Thyroid gland (tissue), 4 donors: ENCODE measurements at places on chromosomes 13 and 19.

- no peak for DNase-seq
These were observed 23.1 kb upstream of the EIF3G start for GRCh38 chr19:10142701-10143375.

DNA sequence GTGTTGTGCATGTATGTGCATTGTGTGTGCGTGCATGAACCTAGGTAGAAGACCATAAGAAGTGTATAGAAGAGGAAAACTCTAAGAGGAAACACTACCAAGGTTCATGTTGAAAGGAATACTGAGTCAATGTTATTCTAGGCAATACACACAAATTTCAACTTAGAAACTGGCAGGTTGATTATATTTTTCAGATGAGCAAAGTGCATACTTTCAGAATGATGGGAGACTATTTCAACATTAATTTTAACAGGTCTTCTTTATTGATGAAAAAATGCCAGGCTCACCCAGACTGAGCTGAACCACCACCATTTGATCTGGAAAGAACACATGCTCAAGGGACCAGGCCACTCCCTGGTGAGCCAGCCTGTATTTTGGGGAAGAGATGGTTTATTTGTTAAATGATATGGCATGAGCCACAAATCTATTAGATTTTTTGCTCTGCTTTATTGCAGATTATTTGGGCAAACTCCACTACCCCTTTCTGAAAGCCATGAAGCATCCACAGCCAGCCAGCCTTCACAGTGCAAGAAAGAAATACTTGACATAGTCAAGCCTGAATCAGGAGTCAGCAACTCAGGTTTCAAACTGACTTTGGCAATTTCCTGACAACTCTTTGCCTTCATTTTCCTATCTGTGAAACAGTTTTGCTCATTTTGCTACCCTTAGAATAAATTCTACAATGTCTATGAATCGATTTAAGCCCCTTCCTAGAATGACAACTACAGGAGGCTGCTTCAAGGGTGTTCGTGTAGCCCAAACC, 368.9 kb downstream of the COG6 start:
- no peak for DNase-seq

GRCh38 chr19:590396-590745, 690 bp downstream of the HCN2 start:
- no peak for DNase-seq

DNA sequence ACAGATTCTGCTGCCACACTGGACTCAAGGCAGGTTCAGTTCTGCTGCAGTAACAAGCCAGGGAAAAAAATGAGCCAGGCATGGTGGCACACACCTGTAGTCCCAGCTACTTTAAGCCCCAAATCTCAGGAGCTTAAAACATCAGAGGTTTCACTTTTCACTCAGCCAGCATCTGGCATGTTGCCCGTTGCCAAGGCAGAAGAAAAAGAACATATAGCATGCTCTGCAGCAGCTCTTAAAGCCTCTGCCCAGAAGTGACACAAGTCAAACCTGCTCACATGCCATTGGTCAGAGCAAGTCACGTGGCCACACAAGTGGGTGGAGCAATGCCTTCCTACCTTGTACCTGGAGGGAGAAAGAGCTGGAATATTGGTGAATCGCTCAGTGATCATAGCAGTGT, 14.7 kb upstream of the ADGRE5 start:
- DNase-seq, result peak; percentile 76

GRCh38 chr19:30371960-30372824, at the start of gene ZNF536:
TSS of gene ZNF536 (plus strand) at chr19:30372384. CDS start at chr19:30443563, 71,179 bp downstream.
- DNase-seq, result peak; percentile 23

DNA sequence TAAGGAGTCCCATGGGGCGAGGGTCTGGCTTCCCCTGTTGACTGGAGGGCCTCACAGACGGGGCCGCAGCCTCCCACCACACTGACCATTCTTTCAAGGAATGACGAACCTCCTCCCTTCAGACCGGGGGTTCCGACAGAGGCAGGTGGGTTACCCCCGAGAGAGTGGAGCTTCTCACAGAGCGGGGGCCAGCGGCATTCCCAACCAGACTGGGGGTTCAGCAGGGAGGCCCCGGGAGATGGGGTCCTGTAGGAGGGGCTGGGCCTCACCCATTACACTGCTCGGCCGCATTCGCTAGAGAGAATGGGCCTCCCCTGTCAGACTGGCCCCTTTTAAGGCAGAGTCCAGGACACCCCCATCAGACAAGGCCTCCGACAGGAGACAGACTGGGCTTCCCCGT, 15.6 kb upstream of the C2CD4C start:
- DNase-seq, result no peak

DNA sequence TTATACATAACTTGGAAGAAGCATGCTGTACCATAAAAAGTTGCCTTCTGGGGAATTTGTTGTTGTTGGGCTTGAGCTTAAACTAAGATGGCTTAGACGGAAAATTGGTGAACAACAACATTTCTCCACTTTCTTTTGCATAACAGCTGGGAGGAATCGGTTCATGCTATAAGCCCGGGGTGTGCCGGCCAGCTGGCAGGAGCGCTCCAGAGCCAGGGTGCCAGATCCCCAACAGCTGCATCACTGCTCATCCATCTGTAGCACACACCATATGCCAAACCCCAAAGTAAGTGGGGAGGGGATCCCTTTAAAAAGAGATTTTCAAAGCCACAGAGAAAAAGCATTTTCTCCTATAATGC, 419.5 kb upstream of the ARGLU1 start:
- no peak for DNase-seq

DNA sequence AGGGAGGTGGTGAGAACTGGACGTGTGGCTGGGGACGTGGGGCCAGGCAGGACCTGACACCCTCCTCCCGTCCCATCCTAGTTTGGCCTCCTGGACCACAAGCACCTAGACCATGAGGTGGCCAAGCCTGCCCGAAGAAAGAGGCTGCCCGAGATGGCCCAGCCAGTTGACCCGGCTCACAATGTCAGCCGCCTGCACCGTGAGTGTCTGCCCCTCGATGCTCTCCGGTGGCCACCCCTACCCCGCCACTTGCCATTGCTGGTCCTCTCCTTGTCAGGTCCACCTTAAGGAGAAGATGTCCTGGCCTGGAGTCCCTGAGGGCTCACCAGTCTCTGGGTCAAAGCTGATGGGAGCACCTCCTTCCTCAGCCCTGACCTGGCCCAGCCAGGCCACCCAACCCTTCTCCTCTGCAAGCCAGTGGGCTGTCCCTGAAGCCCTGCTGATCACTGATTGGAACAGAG, 2.2 kb downstream of the ANGPTL4 start:
- DNase-seq, result no peak

DNA sequence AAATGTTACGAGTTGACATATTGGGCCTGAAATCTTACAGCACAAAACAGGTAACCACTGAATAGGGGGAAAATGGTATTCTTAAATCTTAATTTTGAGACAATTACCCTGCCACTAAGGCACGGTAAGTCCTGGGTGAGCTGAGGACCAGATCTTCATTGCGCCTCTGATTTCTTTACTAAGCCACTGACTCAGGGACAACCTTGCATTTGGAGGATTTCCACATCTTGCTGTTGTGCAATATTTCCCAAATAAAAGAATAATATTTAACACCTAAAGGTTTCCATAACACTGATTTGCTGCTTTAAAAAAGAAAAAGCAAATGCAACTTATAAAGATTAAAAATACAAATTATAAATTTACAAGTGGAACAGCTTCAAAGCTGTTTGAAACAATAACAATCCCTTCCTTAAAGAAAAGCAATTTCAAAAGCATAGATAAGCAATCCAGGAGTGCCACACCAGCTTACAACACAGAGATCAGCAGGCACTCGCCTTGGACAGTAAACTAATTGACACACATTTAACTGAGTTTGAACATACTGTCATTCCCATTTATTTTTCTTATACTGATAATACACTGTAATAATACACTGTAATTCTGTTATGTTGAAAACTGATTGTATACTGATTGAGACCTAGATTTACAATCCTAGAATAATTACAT, 79.6 kb upstream of the DOCK9 start:
- DNase-seq, result no peak

- DNase-seq, result peak; percentile 48
These were observed 2.0 kb upstream of the INAFM1 start for GRCh38 chr19:47272448-47273312.

DNA sequence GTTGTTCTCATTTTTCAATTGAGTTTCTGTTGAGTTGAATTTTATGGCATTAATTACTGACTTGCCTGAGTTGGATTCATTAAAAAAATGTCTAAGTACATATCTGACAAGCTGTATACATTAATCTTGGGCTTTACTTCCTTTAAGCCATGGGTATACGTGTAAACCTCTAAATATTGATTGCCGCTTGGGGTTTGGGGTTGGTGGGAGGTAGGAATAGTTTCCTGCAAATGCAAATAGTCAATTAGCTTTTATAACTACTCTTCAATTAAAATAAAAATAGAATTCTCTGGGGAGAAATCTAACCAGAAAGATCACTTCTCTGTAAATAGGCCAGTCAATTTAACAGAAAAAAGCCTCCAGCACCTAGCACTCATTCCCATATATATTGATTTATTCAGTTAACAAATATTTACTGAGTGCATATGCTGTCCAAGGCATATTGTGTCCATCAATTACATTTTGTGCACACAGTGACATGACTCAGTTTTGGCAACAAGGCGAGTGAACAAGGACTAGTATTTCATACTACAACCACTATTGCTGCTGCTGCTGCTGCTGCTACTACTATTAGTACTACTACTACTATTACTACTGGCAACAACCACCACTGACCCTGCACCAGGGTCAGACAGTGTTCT, 306.8 kb downstream of the RFC3 start:
- no peak for DNase-seq

GRCh38 chr13:104798486-104798885, 1732.3 kb upstream of the SLC10A2 start:
- no peak for DNase-seq

GRCh38 chr13:50596156-50596555, 247.3 kb downstream of the DLEU7 start:
- DNase-seq, result no peak

DNA sequence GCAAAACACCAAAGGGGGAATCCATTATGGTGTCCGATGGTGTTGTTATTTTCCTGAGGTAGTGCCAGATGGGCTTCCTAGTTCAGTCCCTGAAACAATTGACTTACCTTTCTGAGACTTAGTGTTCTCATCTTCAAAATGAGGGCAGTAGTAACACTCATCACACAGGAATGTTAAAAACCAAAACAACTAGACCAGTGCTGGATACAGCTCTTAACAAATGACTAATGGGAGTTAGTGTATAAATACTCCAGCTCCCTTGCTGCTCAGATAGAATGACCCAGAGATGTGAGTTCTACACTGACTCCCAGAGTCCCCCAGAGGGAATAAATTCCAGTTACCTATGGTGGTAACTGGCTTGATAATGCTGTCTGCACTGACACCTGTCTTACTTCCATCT, 49.9 kb downstream of the MBD3L2B start:
- no peak for DNase-seq

DNA sequence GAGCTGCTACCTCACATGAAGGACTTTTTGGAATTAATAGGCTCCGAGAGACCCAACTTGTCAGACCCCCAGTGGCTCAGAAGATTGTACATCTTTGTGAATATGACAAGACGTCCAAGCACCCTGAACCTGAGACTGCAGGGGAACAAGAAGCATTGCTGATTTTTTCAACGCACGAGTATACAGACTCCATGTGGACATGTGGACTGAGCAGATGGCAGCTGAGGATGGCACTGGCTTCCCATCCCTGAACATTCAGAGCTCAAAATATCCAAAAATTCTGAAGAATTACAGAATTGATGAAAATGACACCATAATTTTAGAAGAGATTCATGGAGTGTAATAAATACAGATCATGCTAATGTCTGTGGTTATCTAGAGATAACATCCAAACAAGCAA, 254.1 kb downstream of the MZT1 start:
- no peak for DNase-seq

DNA sequence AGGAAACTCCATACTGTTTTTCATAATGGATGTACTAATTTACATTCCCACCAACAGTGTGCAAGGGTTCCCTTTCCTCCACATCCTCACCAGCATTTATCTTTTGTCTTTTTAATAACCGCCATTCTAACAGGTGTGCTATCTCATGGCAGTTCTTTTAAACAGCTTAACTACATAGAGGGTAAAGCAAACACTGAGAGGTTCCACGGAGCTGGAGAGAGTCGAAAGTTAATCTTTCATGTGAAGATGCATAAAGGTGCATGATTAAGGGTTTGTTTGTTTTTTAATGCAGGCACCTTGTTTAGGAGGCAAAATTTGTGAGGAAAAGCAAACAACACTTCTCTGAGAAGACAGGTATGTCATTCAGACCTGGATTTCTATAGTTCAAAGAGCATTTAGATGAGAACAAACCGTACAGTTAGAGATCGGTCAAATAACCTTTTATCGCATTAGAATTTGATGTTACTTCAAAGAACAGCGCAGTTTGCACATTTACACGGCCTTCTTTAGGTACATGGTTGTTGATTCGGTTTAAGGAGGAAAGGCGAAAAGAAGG, 193.9 kb downstream of the RBM26 start:
- DNase-seq, result no peak

GRCh38 chr19:5973376-5973775, 4.6 kb downstream of the RANBP3 start:
- DNase-seq, result no peak

DNA sequence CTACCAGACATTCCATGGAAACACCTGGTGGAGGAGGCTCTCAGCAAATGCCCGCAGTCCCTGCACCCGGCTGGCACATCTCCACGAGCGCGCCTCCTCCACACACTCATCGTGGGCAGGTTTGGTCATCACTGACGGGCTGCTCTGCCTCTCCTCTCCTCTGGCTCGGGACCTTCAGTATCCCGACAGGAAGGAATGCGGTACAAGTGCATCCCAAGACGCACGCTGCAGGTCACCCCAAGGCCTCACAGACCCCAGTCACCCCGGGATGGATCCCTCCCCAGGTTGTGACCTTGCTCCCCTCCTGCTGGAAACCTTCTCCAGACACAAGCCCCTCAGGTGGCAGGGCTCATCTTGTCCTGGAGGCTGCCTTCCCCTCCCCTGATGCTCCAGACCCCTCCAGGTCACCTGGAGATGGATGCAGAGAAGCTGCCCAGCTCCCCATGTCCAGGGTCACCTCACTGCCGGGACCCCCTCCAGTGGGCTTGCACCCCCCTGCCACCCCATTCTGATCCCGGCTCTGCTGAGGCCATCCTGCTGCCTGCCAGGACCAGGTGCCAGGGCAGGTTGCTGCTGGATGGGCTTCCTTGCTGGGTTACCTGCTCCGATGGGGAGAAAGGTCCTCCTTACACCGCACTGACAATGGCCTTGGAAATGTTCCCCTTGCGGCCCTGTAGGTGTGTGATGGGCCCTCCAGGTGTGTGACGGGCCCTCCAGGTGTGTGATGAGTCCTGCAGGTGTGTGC, 29.9 kb downstream of the C13orf46 start:
- no peak for DNase-seq

- DNase-seq, result no peak
These were observed 851 bp downstream of the FBXO46 start for GRCh38 chr19:45729800-45730290.

- DNase-seq, result no peak
These were observed 852.0 kb downstream of the DACH1 start for GRCh38 chr13:71015021-71015420.

GRCh38 chr19:3503036-3503572, 2.6 kb upstream of the DOHH start:
- DNase-seq, result no peak
